Suppressor macrophage treated with lipopolysaccharide for 1 hour (primary cell): ENCODE measurements at places on chromosomes 3 and 15.

DNA sequence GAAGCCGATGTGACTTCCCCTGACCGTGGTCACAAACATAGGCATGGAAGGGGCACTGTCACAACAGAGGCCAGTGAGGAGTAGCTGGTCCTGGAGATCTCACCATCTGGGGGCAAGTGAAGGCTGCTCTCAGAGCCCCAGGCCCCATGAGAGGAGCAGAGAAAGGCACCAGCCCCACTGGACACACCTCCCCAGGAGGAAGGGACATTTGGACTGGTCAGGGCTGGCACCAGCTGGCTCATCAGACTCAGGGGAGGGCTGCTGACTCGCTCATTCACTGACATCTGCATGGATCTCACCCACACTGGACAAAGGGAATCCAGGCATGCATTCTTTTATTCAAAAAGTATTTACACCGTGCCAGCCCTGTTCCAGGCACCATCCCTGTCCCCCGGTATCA lies 26.8 kb downstream of the ESYT3 start:
- peak; percentile 11 for DNase-seq

- peak; percentile 19 for DNase-seq
These were observed 161.4 kb upstream of the ST8SIA2 start for GRCh38 chr15:92232317-92232716.

- no peak for DNase-seq
These were observed 130.9 kb upstream of the RASGRP1 start for GRCh38 chr15:38695249-38696108.

GRCh38 chr15:96500508-96500907 lies 170.0 kb downstream of the NR2F2 start:
- DNase-seq, result peak; percentile 47

DNA sequence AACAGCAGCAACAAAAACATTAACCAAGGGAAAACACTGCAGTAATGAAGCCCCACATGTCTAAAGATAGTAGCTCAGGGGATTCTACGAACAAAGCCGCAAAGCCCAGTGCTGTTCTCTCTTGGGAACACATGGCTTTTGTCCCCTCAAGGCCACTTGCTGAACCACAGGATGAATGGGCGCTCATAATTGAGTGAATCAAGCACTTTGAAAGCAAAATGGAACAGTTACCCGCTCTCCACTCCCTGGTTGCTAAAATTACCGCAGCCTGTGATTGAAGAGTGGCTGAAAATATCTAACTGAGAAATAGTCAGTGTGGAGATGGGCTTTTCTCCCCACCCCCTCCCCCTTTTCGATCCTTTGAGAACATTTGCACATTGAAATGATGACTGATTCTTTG lies 39.6 kb downstream of the RASGRF1 start:
- no peak for DNase-seq

DNA sequence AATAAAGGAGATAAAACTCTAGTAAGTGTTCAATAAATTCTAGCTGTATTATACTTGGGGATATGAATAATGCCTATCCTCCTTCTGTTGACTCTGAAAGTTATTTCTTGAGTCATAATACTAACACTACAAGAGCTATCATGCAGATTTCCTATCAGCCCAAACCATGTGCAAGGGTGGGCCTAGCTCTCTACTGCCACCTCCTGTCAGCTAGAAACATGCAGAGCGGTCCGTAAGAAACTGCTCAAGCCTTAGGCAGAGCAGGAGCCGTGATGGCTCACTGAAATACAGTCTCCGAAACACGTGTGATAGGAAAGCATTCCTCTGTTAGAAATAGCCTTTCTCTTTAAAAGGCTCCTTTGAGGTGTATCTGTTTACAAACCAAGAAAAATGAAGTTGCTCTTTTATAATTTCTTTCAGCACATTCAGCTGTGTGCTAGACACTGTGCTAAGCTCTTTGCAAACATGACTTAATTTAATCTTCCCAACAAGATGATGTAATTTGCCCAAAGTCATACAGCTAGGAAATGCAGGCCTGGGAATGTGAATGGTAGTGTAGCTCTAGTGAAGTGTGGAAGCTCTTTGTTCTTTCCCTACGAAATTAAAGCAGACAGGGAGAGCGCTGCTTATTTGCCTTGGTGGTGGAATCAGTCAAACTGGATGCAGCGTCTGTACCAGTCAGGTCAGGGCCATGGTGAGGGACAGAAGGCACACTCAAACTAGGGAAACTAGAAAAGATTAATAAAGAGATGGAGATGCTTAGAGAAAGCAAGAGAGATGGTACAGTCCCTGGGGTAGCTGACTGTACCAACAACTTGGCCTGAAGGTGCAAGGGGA lies 43.1 kb downstream of the MTHFS start:
- peak; percentile 77 for DNase-seq

DNA sequence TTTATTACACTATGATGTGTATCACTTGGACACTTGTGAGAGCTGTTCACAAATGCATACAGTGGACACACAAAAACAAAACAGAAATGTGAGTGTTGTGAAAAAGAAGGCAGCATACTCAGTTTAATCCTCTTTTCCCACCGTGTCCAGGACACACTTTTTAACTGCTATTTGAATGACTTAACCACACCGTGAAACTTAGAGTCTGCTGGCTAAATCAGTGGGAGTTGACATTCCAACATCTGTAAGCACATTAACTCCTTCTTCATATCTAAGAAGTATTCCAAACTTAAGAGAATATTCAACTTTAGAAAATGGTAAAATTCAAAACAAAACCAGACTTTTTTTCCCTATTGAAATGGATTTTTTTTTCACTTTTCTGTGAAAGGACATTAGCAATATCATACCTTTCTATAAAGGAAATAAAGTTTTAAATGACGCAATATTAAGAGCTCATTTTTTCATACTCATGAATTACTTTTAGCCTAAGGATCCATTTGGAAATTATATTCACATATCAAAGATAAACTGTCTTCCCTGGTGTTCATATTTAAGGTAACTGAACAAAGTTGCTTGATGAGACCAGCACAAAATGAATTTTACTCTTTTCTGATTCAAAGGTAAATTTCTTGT lies 316.6 kb downstream of the RBMS3 start:
- DNase-seq, result no peak

- DNase-seq, result peak; percentile 53
These were observed 64.1 kb downstream of the CCR1 start for GRCh38 chr3:46143951-46144473.

DNA sequence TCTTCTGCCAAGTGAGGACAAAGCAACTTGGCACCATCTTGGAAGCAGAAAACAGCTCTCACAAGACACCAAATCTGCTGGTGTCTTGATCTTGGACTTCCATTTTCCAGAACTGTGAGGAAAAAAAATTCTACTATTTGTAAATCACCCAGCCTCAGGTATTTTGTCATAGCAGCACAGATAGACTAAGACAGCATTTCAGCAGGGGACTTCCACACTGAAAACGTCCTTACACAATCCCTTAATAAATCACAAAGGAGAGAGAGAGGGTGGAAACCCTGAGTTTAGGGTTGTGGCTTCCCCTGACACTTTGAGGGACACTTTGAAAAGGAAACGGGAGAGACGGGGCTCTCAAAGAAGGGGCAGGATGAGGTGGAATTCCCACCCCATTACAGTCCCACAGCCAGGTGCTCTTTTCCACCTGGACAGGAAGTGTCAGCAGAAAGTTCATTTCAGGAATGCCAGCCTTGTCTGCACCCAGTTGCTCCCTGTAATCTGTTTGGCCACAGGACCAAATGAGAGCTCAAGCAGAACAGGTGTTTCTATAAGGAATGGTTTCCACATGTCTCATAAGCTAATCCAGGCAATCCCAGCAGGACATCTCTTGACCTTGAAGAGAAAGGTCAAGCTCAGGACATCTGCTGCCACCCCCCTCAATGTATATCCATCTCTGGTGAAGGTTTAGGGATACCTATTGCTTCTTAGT lies 51.3 kb downstream of the MYLK start:
- peak; percentile 37 for DNase-seq

DNA sequence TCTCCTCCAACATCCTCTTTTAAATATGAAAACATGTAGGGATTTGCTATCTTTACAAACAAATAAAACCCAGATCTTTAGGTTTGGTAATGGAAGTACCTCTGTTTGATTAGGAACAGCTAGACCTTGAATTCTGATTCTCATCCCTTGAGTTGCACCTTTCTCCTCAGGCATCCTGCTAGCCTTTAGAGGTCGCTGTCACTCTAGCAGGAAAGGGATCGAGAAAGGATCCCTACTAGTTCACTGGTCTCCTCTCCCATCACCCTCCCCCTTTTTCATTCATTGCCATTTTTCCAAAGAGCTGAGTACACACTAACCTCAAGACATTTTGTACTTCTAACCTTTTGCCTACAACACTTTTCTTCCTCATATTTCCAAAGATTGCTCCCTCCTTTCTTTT lies 569.8 kb downstream of the RBMS3 start:
- DNase-seq, result no peak

DNA sequence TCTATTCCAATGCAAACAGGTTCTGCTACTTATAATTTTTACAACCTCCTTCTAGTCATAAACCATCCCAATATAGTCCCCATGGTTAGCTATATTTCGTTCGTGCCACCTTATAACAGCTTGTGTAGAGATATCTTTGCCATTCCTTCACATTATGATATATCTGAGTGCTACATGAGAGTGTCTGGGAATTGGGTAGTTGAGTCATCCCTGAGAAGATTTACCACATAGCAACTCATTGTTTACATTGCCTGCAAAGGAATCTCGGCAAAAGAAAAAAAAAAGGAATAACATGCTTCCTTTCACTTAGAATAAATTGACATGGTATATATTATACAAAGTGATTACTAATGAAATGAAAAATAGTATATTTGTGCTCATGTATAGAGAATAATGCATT lies 86.0 kb upstream of the VGLL3 start:
- DNase-seq, result no peak

- DNase-seq, result no peak
These were observed 117.2 kb upstream of the KCNMB2 start for GRCh38 chr3:178419071-178419470.

- DNase-seq, result no peak
These were observed 12.2 kb downstream of the SELENOS start for GRCh38 chr15:101264911-101265641.

GRCh38 chr3:171908731-171909130 lies 65.6 kb downstream of the TMEM212 start:
- no peak for DNase-seq

DNA sequence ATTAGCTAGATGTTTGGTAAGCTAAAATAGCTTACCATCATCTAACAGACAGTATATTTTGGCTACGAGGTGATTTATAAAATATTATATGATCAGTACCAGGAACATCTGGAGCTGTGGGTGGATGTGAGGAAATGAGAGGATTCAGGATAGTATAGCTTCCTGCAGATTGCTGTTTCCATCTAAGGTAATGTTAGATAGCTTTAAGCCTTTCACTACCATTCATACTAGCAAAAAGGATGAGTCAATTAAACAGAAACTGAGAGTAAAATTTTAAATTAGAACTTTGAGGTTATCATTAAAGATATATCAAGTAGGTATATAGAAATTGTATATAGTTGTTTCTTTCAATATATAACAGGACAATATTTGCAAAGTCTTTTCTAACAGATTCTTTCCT lies 8.0 kb downstream of the ZBTB20 start:
- DNase-seq, result no peak

- no peak for DNase-seq
These were observed 52.6 kb downstream of the MECOM start for GRCh38 chr3:169610888-169611291.

DNA sequence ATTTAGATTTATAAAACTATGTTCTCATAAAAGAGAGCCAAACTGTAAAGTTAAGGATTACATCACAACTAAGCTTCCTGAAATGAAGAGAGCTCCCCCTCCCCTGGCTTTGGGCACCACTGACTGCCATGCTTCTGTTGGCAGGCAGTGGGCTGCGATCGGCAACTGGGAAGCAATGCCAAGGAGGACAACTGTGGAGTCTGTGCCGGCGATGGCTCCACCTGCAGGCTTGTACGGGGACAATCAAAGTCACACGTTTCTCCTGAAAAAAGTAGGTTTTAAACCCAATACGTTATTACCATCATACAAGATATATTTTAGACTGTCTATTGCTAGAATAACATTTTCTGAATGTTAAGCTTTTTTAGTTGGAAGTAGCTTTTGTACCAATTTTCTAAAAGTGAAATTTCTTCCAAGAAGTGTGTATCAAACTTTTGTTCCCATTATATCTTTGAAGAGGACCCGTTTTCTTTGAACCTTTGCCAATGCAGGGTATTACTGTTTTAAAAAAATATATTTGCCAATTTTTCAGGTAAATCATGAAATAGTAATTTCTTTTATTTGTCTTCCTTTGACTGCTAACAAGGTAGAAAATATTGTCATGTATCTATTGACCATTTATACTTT lies 184.1 kb downstream of the ADAMTSL3 start:
- DNase-seq, result peak; percentile 13

DNA sequence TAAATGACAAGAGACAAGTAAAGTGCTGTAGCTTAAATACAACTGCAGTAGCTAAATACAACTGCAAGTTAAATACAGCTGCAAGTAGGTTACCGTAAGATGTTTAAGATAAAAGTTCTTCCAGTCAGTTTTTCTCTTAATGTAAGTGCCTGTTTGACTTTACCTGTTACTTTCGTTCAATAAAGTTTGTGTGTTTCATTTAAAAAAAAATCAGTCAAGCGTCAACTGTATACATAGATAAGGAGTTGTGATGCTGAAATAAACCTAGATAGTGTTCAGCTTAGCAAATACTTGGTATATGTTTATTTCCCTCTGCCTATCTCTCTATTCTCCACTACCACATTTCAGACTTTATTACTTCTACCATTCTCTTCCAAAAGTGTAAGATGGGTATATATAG lies 221.2 kb downstream of the NR2F2 start:
- DNase-seq, result no peak

DNA sequence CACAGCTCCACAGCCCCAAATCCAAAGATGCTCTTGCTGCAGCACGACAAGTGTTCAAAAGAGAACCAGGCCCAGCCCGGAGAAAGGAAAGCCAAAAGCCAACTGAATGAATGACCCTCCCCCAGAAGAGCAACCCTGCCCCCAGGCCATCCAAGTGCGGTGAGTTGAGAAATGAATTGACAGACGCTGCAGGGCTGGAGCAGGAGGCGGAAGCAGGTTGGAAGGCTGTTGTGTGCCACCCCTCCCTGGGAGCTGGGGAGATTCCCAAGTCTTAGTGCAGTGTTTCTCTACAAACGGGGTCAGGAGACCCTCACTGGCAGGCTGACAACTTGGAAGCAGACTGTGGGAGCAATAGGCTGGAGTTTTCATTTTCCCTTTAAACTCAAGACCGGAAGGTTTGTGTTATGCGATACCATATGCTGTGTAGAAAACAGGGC lies 3.5 kb upstream of the SPTBN5 start:
- DNase-seq, result no peak

- DNase-seq, result no peak
These were observed 80.2 kb downstream of the CBLB start for GRCh38 chr3:105788593-105788992.

- DNase-seq, result no peak
These were observed 145.2 kb downstream of the TAFA4 start for GRCh38 chr3:68787106-68787626.

GRCh38 chr3:82796765-82797164 lies 1035.3 kb upstream of the GBE1 start:
- no peak for DNase-seq

- no peak for DNase-seq
These were observed 181.8 kb downstream of the SSR3 start for GRCh38 chr3:156373095-156373494.
